ENCODE measurements at places on chromosomes 1 and 21.

- peak; percentile 64 for DNase-seq
Observed at GRCh38 chr1:110780600-110781484, 92.1 kb upstream of the CD53 start.

DNA sequence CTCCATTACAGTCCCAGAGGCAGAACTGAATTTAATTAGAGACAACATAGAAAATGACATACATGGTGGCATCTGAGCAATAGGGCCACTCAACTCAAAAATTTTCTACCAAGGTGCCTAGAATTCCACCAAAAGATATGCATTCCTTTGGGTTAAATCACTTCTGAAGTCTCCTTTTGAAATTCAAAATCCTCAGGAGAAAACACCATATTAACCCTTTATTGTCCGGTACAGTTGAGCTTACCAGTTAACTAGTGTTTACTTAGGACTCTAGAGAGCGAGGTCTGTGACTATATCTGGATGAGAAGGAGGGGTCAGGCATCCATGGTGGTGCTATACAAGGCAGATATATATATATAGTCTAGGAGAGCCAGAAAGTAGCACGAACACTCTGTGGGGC, 355.6 kb upstream of the CAMK1G start:
- no peak for DNase-seq

DNA sequence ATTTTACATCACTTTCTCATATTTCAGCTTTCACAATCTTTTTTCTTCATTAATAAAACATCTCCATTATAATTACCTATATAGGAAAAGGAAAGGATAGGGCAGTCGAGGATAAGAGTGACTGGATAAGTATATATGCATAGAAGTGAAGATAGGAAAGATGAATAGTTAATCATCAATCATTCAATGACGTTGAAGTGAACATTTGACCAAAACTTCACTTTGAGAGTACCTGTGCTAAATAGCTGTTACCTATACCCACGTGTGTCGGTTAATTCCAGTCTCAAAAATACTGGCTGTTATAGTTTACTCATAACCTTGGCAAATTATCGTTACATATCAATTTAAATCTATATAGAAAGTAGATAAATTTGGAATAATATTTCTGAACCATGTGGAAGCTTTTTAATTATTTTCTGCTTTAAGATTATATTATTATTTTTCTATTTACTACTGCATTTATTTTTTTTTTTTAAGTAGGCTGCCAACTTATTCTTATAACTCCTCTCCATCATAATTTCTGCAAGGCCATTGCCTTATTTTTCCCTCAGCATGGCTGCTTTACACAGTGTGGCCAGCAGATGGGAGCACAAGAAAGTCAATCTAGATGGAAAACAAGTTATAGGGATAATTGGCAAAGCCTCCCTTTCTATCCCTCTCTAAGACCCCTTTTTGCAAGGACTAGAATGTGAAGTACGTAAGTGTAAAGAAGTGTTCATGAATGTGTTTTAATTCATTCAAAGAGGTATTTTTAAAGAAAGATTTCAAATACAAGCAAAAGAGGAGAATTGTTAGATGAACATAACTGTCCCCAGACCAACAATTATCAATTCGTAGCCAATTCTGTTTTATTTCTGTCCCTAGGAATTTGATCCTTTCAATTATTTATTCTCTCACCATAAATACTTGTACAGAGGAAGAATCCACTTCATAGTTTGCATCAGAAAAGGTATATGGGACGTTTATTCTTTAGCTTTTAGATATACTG, 290.4 kb downstream of the KCNT2 start:
- no peak for DNase-seq

- DNase-seq = no peak
Observed at GRCh38 chr1:179016706-179017382, 8.8 kb upstream of the FAM20B start.

GRCh38 chr21:26072666-26073615, 97.6 kb downstream of the APP start:
- DNase-seq = no peak

All from GM18507 (cell line).